ENCODE measurements at places on chromosomes 16 and 17. TPM values are rescaled to one million over a fixed set of nuclear protein-coding genes. Genes with fewer than 3 reads are reported as not detected.

CNGB1 gene
- 0.08 TPM for total RNA-seq

ADAM11 gene
- 2.6 TPM for total RNA-seq

CDK10 gene
- 36.6 TPM for total RNA-seq

SLC13A2 gene
- total RNA-seq, result 0.10 TPM

RCVRN gene
- not detected for total RNA-seq

MRPL27 gene
- 147 TPM for total RNA-seq

CX3CL1 gene
- total RNA-seq, result 0.06 TPM

NTN1 gene
- total RNA-seq, result 0.57 TPM

G6PC1 gene
- not detected for total RNA-seq

SSTR5 gene
- 0.51 TPM for total RNA-seq

OR1A1 gene
- total RNA-seq, result not detected

RPRML gene
- total RNA-seq, result 0.74 TPM

CD300LD gene
- total RNA-seq, result not detected

ADGRG3 gene
- 0.64 TPM for total RNA-seq

MMD gene
- 27.6 TPM for total RNA-seq

MRC2 gene
- total RNA-seq, result 41.2 TPM

GAS2L2 gene
- 0.08 TPM for total RNA-seq

KRT14 gene
- 0.11 TPM for total RNA-seq

OR1A2 gene
- not detected for total RNA-seq

TBC1D3C gene
- total RNA-seq, result not detected

LIG3 gene
- 17.3 TPM for total RNA-seq

NPIPA8 gene
- total RNA-seq, result 0.73 TPM

PIGQ gene
- 39.2 TPM for total RNA-seq

RHOT2 gene
- total RNA-seq, result 64.8 TPM

TERB1 gene
- total RNA-seq, result not detected

SLC16A11 gene
- not detected for total RNA-seq

RGS11 gene
- total RNA-seq, result 4.4 TPM

CSH1 gene
- total RNA-seq, result not detected

SCARF1 gene
- 0.43 TPM for total RNA-seq

HBA1 gene
- total RNA-seq, result 2.4 TPM

KRTAP4-1 gene
- total RNA-seq, result 0.08 TPM

TSPAN10 gene
- 5.4 TPM for total RNA-seq

QPRT gene
- 0.69 TPM for total RNA-seq

EVI2B gene
- total RNA-seq, result not detected

RABEP1 gene
- total RNA-seq, result 38.3 TPM

SYT17 gene
- total RNA-seq, result 11.8 TPM

ZNF624 gene
- 1.3 TPM for total RNA-seq

ORMDL3 gene
- 37.5 TPM for total RNA-seq

CTRB1 gene
- not detected for total RNA-seq

GID4 gene
- 11.4 TPM for total RNA-seq

SLC25A19 gene
- 18.3 TPM for total RNA-seq

MYH2 gene
- total RNA-seq, result not detected

SCGB1C2 gene
- total RNA-seq, result not detected

SLC7A5 gene
- total RNA-seq, result 681 TPM

BRD7 gene
- total RNA-seq, result 60.5 TPM

DLX3 gene
- total RNA-seq, result 0.09 TPM

NKD1 gene
- total RNA-seq, result 0.65 TPM

C16orf78 gene
- not detected for total RNA-seq

SECTM1 gene
- total RNA-seq, result 2.1 TPM

ASB16 gene
- total RNA-seq, result 0.07 TPM

RAMP2 gene
- 1.2 TPM for total RNA-seq

All from A549 treated with AZD2906 at 1 μM for 4 hours (cell line).